ENCODE measurements at places on chromosomes 1 and 21.

DNA sequence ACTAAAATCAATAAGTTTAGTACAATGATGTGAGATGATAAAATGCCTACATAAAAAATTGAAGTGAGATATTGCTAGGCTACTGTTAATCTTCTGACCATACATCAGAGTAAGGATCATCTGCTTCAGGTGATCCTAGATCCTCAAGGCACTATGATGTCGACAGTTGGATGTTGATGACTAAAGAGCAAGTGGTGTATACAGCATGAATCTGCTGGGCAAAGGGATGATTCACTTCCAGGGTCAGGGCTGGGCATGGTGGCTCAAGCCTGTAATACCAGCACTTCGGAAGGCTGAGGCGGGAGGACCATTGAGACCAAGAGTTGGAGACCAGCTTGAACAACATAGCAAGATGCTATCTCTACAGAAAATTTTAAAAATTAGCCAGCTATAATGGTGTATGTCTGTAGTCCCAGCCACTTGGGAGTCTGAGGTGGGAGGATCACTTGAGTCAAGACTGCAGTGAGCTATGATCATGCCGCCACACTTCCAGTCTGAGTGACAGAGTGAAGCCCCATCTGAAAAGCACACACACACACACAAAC lies 24.6 kb downstream of the NUF2 start:
- DNase-seq: no peak

DNA sequence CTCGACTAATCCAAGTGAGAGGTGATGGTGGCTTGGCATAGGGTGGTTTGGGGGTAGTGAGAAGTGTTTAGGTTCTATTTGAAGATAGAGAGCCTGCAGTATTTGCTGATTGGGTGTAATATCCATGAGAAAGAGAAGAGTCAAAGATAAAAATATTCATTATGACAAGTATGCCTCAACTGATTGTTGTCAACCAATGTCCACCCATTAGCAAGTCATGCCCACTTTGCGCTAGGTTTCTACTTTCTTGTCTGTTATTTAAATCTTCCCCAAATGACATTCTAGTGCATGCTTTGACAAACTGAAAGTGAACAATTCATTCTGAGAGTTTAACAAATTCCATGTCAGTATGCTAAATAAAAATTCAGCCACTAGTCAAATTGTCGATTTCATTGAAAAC lies 3.8 kb upstream of the XCL1 start:
- no peak for DNase-seq

DNA sequence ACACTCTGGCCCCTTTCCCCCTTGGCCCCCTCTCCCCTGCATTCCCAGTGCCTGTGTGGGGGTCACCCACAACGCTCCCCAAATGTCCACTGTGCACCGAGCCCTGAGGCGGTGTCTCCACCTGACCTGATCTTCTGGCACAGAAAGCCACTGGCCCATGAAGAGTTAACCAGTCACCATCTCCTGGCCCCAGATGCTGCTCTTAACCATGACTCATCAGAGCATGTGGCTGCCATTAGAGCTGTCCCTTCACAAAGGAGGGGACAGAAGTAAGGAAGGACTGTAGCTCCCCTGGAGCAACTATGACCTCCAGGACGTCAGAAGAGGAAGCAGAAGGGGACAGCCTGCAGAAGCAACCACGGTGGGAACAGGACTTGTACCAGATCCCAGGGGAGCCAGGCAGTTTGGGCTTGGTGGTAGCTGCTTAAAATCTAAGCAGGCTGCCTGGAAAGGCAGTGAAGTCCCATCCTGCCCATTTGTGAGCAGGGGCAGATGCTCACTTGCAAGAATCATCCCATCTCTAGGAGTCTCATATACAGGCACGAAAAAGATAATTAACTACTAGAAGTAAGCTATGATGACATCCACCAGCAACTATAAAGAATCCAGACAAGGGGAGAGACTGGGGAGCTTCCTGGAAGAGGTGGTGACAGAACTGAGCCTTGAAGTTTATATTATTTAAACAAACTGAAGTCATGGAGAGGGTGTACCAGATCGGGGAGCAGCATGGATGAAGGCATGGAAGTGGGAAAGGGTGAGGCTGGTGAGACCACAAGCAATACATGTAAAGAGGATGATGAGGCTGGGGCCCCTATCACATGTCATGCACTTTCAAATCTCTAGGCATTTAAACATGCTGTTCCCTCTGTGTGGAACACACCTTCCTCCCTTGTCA lies 1.1 kb upstream of the TTC39A start:
- no peak for DNase-seq

DNA sequence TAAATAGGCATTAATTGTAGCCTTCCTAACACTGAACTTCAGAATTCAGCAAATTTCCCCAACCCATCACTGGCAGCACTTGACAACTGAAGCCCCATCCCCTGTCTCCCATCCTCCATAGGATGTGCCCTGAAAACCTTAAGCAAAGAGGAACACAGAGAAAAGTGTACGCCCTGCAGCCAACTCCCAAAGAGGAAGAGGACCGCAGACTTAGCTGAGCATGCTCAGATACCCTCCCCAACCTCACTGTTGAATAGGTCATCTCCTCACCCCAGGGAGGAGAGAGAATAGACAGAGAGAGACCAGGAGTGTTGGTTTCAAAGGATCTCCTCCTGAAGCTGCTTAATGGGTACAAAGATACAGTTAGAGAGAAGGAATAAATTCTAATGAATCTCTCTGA lies 50.5 kb downstream of the CD2 start:
- no peak for DNase-seq

DNA sequence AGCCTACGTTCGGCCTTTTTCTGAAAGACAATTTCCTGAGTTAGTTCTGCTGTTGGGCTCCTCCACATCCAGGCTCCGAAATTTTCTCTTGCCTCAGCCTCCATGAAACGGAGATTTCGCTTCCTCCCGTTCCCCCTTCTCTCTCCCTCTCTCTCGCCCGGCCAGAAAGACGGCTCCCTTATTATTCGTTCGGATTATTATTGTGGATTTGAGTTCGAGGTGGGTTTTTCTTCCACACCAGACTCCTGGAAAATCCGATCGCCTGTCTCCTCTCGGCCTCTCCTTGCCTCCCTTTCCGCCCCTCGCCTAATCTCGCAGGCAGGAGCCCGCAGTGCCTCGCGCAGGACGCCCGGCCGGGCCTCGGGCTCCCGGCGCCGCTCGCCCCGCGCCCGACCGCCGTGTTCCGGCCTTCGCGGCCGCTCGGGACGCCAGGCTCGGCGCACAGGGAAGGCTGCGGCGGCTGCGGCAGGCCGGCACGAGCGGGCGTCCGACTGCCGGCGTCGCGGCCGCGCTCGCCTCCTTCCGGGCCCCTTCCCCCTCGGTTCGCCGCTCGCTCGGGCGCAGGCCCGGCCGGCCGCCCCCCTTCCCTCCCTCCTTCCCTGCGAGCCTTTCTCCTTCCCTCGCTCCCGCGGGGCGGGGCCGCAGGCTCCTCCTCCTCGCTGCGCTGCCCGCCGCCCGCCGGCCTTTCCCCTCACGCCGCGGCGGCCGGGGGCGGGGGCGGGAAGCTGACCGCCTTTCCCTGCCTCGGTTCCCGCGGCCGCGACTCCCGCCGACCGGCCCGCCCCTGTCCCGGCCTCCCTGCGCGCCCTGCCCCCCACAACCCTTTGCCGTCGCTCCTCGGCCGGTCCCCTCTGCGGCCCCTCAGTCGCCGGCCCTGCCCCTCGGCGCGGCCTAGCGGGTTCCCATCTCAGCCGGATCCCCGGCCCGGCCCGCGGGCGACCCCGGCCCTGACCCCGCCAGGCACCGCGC lies at the start of gene ARHGEF11:
TSS of gene ARHGEF11 (minus strand) at position 493 of the 969 bp plus-strand sequence. CDS start 1,412 bp downstream, outside the sequence.
- peak; percentile 1 for DNase-seq

DNA sequence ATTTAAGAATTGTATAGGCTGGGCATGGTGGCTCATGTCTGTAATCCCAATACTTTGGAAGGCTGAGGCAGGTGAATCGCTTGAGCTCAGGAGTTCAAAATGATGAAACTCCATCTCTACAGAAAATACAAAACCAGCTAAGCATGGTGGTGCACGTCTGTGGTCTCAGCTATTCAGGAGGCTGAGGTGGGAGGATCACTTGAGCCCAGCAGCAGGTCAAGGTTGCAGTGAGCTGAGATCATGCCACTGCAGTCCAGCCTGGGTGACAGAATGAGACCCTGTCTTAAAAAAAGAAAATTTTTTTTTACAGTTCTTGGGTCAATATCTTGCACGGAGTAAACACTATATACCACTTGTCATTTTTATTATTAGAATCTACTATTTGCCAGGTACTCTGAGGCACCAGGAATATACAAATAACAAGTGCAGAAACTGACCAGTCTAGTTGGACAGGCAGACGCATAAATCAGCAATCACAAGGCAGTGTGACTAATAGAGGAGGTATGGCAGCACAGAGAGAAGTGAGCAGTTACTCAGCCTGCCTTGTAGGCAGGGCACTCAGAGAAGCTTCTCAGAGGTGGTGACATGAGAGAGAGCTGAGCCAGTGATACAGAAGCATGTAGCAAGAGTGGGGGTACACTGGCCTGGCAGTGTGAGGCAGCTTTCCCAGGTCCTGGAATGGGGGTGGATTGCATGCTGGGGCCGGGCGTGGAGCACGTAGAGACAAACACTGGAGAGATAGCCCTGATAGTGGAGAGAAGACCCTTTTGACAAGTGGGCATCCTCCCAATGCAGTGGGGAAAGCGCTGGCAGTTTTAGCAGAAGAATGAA lies 8.0 kb downstream of the PHLDA3 start:
- no peak for DNase-seq

- no peak for DNase-seq
These were observed 26.9 kb upstream of the CCN1 start for GRCh38 chr1:85553416-85554335.

DNA sequence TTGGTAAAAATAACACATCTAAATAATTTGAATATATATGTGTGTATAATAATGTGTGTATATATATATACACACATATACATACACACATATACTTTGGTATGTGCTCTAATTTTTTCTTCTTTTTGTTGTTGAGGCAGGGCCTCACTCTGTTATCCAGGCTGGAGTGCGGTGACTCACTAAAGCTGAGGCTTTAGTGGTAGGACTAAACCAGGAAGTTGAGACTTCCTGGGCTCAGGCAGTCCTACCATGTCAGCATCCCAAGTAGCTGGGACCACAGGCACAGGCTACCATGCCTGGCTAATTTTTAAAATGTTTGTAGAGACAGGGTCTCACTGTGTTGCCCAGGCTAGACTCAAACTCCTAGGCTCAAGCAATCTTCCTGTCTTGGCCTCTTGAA lies 46.7 kb upstream of the CXADR start:
- no peak for DNase-seq

DNA sequence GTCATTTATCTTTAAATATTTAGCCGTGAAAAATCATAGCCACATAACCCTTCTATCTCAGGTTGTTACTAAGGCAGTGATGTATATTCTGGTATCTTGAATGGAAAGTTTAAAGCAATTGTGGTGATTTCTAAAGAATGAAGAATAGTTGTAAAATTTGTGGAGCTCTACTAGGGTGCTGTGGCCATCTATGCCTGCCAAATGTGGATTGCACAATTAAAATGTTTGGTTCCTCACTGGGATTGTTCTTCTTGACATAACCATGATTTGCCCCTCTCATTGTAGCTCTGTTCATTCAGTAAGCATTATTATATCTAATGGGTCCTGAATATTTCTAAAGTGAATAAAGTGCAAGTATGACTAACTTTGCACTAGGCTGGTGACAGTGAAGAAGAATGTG lies 50.1 kb downstream of the AK4 start:
- DNase-seq: no peak

DNA sequence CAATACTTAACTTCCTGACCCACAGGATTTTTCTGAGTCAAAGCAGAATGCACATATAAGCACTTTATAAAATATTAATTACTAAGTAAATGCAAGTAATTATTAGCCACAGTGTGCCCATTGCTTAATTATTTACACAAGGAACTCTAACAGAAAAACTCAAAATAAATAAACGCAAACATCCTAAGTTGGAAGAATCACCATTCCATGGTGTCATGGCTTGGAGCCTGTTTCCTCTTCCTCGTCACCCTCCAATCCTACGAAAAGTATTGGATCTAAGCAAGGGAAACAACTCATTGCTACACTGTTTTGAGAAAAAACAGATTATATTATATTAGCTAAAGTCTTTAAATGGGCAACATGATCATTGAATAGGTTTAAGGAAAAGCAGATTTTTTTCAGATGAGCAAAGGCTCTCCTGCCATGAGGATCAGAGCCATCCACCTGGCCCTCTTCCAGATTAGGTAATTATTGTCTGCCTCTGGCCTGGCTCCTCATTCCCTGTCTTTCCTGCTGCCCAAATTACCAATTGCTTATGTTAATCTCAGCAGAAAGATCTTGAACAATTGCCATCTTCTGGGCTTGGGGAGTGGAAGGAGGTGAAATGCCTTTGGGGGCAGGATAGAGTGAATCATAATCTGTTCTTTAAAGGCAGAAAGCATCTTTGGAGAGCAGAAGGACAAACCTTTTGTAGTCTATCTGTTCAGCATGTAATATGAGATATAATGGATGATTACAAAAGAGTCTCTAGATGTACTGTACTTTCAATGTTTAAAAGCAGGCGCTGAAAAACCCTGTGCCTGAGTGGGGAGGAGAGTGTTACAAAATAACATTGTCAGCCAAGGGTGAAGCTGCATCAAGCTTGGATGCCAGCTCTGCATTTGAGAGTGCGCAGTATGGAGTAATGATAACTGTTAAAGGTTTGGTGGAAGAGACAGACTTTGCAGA lies 121.2 kb downstream of the DUSP10 start:
- DNase-seq: no peak

DNA sequence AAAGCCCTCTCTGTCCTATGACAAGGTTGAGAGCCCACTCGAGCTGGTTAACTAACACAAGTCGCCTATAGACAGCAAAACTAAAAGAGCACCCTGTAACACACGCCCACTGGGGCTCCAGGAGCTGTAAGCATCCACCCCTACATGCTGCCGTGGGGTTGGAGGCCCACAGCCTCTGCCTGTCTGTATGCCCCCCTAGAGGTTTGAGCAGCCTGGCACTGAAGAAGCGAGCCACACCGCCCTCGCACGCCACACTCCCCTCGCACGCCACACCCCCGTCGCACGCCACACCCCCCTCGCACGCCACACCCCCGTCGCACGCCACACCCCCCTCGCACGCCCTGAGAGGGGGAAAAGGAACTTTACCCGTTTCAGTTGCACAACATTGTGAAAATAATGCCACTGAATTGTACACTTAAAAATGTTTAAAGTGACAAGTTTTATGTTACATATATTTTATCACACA lies 13.2 kb upstream of the HMGCL start:
- peak; percentile 62 for DNase-seq

- no peak for DNase-seq
These were observed 102.7 kb upstream of the SIM2 start for GRCh38 chr21:36596174-36596573.

GRCh38 chr1:11858968-11859871 lies 475 bp upstream of the NPPB start:
- peak; percentile 14 for DNase-seq
